Mesenchymal stem cell (in vitro differentiated cells and primary cell): ENCODE measurements at places on chromosomes 3 and 15.

- DNase-seq: no peak
Measured at GRCh38 chr3:150666167-150666566, 37.6 kb downstream of the ERICH6 start.

DNA sequence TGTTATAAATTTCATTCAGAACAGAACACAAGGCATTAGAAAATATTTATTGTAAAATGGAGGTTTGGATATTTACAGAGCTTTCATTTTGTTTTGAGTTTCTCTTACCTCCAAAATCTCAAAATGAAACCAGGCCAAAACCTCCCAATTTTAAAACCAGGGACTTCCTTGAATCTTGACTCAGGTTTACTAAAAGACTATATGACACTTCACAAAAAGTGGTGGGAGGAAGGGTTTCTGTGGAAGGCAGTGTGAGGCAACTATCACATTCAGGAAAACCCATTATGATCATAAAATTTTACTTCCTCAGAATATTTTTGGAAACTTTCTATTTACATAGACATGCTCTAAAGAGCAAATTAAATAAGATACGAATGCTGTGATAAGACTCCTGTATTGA lies 205.8 kb upstream of the EOMES start:
- no peak for DNase-seq

DNA sequence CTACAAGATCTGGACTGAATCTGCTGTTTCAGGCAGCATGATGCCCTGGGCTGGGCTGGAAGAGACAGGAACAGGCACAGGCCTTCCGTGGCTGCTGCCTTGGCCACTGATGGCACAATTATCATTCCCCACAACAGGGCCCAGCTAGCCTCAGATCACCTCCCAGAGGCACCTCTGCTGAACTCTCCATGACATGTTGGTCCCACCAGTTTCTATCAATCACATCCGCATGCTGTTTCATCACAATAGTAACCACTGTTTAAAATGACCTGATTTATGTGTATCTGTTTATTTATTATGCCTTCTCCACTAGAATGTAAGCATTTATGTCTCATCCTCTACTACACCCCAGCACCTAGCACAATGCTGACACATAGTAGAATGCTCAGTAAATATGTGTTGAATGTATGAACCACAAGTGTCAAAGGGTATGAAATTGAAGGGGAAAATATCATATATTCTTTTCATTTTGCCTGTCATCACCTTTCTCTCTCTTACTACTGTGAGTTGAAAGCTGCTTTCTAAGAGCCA lies 32.7 kb upstream of the ZBTB38 start:
- peak; percentile 69 for DNase-seq

GRCh38 chr15:27124287-27124871 lies 153.4 kb downstream of the GABRG3 start:
- DNase-seq: no peak

GRCh38 chr15:83714939-83715628 lies 61.2 kb downstream of the ADAMTSL3 start:
- no peak for DNase-seq

DNA sequence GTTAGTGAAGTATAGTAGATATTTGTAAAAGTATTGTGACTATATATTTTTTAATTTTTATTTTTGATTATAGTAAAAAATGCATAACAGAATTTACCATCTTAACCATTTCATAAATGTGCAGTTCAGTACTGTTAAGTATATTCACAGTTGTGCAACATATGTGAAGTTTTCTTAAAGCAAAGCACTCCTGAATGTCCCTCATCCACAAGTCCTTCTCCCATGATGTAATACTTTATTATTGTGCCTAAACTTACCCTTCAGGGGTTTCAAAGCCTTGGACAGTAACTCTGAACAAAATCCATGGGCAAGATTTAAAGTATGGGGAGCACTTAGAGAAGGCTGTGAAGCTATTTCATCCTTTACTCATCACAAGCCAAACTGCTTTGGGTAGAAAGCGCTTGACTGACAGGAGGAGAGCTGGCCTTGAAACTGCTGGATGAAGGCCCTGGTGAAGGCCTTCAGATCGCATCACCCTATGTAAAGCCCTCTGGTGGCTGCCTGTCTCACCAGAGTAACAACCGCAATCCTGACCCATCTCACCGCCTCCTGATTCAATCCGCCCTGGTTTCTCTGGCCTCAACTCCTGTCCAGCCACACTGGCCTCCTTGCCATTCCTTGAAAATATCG lies 28.0 kb downstream of the LSM3 start:
- DNase-seq: no peak

GRCh38 chr15:50968353-50968752 lies 59.9 kb downstream of the AP4E1 start:
- no peak for DNase-seq
